Activated CD8-positive, alpha-beta memory T cell treated with anti-CD3 and anti-CD28 coated beads for 4 hours (primary cell): ENCODE measurements at places on chromosomes 13 and 19.

GRCh38 chr13:79226938-79227337 is 179.1 kb downstream of the RBM26 start:
- no peak for DNase-seq

DNA sequence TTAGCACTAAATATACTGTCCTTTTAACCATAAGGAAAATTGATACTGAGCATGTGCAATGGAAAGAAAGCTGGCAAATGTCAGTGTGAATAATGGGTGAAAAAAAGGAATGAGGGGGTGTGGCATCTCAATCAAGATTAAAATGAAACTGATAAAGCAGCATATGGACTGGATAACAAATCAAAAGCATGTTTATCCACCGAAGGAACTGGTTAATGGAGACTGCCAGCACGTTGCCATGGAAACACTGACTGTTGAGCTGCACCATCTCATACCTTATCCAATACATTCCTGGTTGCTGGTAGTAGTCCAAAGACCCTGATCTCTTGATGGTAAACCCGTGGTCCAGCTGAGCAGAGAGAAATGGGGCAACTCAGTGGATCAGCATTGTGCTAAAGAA is 311.4 kb upstream of the MAB21L1 start:
- no peak for DNase-seq

DNA sequence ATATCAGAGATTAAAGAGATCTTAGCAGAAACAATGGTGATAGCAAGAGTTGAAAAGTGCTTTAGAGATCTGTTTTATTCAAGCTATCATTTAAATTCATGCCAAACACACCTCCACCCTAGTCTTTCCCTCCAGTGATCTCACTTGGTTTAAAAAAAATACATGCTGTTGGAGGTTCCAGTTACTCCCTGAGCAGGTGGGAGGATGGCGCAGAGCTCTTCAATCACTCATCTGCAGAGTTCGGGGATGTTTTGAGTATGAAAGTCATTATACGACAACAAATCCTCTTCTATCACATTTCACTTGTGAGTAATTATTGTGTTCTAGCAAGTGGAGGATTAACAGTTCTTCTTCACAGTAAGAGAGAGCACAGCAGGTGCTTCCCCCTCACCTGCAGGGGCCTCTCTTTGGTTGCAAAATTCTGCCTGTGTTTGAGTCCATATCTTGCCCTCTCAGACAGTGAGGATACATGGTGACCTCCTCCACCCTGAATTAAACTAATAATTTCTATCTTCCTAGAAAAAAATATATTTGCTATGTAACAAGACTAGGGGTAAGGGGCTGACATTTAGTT is 376.7 kb downstream of the LIG4 start:
- no peak for DNase-seq

DNA sequence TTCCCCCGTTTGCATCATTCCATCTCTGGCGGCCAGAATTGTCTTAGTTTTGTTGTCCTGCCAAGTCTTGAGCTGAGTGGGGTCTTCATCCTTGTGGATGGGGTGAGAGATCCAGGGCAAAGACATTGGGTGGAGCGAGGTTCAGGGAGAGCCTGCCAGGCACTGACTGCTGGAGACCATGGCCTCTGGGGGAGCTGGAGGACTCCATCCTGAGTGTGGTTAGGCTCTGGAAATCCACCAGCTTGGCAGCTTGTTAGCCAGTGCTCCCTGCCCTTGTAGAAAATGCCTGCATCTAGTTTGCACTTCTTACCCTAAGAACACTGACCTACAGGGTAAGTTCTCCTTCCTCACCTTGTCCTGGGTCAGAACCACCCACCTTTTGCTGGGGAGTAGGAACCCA is 97.2 kb upstream of the ZNF536 start:
- DNase-seq = no peak

- DNase-seq = no peak
Observed at GRCh38 chr19:35295792-35296462, 4.0 kb downstream of the MAG start.

- no peak for DNase-seq
Observed at GRCh38 chr13:107192289-107192688, 624.4 kb upstream of the ARGLU1 start.

DNA sequence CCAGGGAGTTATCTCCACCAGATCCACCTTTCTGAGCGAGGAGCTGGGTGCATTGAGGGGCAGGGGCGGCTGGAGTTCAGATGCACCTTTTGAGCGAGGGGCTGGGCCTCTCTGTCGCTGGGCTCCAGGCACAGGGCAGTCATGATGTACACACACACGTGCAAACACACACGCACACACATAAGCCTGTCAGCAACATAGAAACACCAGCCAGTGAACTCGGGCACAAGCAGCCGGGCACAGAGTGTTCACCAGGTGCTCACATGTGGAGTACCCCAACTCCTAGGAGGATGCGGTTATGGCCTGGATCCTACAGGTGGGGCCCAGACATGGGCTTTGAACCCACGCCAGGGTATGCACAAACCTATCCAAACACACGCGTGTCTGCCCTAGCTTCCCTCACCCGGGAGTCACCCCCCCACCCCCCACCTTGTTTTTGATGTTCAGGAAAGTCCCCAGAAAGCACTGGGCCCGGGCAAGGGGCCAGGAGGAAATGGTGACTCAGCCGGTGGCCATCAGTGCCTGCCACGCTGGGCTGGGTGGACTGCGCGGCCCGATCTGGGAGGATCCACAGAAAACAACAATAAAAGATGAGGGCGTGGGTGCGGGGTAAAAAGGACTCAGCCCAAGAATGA is 13.3 kb downstream of the ARRDC2 start:
- DNase-seq = no peak

GRCh38 chr13:110346661-110347067 is 39.6 kb downstream of the COL4A2 start:
- no peak for DNase-seq

DNA sequence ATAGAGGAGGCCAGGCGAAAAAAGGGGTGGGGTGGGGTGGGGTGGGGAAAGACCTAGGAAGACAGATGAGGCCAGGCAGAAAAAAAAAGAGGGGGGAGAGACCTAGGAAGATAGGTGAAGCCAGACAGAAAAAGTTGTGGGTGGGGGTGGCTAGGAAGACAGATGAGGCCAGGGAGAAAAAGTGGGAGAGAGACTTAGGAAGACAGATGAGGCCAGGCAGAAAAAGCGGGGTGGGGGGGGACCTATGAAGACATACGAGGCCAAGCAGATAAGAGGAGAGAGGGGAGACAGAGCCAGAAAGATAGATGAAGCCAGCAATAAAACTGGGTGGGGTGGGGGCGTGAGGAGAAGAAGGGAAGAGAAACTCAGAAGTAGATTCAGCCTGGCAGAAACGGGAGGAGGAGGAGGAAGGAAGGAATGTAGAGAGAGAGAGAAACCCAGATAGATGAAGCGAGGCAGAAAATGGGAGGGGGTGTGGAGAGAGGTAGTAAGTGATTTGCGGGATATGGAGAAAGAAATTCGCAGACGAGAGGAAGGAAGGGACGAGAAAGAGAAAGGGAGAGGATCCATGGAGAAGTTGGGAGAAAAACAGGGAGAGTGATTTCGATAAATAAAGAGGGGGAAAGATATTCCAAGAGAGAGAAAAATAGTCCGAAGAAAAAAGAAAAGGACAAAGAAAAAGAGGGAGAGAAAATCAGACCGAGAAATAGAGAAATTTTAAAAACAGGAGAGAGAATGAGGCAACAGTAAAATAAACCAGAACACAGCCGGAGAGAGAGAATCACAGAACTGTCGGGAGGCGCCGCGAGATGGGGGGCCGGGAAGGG is 12.2 kb upstream of the CACNG6 start:
- no peak for DNase-seq

GRCh38 chr19:46911456-46911855 is 50.7 kb downstream of the ARHGAP35 start:
- no peak for DNase-seq

DNA sequence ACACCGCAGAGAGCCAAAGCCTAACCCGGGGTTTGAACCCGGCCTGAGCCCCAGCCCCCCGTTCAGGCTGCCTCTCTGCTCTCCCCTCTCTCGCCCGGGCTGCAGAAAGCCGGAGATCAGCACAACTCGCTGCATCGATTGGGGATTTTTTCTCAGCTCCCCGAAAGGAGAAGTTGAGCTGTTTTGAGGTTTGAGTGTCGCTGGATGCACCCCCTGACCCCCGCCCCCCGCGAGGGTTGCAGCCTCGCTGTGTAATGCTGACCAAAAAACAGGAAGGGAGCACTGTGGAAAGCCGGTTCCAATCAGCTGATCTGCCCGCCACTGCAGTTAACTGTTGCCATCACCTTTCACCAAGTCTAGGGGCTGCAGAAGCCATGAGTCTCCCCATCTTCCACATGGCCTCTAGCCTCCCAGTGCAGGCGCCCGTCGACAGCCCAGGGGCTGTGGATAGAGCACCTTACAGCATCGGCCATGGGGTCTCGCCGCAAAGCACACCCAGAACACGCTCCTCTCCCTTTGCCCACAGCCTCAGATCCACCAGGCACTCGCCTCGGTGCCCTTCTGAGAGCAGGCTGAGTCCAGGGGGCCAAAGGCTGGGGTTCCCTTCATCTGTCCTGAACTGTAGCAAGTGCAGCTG is 34.5 kb downstream of the MYO9B start:
- no peak for DNase-seq

DNA sequence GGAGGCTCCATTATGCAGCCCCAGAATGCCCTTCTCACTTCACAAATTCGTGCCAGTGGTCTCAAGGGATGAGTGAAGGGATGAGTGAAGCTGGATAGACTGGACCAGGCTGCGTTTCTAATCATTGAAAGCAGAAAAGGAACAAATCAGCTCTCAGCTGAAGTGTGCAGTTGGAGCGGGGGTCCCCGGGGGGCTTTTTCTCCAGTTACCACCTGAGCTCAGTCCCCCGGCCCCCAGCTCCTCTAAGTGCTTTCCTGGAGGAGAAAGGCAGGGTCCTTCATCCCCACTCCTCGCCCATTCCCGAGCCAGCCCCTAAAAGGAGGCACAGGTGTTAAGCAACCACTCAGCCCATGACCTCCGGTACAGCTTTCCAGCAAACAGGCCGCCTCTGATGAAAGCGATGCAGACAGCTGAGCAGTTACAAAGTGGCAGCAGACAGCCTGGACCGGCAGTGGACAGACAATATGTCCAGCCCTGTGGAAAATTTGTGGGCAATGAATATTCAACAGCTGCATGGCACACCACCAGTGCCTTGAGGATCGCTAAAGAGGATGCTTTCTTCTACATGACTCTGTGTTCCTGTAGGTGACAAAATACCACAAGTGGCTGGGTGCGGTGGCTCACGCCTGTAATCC is 110.7 kb upstream of the UBL3 start:
- no peak for DNase-seq
